ENCODE measurements at places on chromosomes 7 and 10.

DNA sequence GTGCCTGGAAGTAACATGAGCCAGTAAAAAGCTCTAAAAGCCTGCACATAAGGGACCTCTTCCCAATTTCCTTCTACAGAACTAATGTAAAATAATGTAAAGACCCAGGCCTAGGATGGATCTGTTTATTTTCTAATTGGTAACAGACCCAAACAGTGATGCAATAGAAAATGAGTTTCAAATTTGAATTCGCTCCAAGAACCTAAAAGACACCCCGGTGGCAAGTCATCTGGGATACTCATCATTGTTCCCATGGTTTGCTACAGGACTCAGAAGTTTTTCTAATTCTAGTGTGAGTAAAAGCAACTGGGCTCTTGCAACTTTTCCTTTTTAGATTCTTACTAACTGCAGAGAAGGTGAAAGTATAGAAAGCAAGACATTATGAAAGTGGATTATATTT lies 271.3 kb upstream of the CACNA2D1 start:
- no peak for DNase-seq

- peak; percentile 69 for DNase-seq
Measured at GRCh38 chr7:83936056-83936708, 258.4 kb downstream of the SEMA3A start.

- no peak for DNase-seq
Measured at GRCh38 chr10:59711871-59712494, 2.3 kb upstream of the SLC16A9 start.

DNA sequence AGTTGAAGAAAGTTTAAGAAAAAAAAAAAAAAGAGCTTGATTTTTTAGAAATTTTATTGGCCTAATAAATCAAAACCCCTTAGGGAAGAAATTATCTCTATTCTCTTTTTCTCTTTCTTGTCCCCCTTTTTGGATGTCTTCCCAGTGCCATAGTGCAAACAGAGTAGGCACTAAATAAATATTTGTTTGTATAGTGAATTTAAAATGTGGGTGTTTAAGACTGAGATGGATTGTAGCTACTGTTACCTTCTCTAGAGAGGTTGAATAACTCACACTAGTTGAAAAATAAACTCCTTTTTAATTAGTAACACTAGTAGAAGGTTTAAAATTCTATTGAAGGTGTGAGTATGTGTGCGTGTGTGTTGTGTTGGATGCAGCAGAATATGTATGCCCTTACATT lies 783.8 kb downstream of the NXPH1 start:
- no peak for DNase-seq

- DNase-seq: no peak
Measured at GRCh38 chr7:132573251-132573955, 2.9 kb downstream of the PLXNA4 start.
